ENCODE measurements at places on chromosomes 12 and 14. TPM values are rescaled to one million over a fixed set of nuclear protein-coding genes. Genes with fewer than 3 reads are reported as not detected.

DNA sequence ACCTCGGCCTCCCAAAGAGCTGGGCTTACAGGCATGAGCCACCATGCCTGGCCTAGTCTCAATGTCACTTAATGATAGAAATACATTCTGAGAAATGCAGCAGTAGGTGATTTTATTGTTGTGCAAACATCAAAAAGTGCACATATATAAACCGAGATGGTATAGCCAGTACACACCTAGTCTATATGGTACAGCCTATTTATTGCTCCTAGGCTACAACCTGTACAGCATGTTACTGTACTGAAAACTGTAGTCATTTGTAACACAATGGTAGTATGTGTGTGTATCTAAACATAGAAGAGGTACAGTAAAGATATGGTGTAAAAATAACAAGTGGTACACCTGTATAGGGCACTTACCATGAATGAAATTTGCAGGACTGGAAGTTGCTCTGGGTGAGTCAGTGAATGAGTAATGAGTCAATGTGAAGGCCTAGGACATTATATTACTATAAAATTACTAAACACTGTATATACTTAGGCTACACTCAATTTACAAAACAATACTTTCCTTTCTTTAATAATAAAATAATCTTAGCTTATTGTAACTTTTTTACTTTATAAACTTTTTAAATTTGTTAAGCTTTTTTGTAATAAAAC is 166.7 kb upstream of the SYT1 start:
- no peaks in the 10 kb centered on the region for H3K4me1 ChIP-seq
- no peak for DNase-seq
- H3K27me3 ChIP-seq = no peaks in the 10 kb centered on the region
- H3K36me3 ChIP-seq = no peaks in the 10 kb centered on the region
- no peak overlapping the region for H3K4me3 ChIP-seq
- no peak overlapping the region for H3K27ac ChIP-seq

- H3K4me1 ChIP-seq = peaks cover 24% of the 10 kb centered on the region
- no peak overlapping the region for H3K27ac ChIP-seq
- no peak overlapping the region for H3K4me3 ChIP-seq
- no peaks in the 10 kb centered on the region for H3K27me3 ChIP-seq
These were observed 72.9 kb downstream of the PPP2R5C start for GRCh38 chr14:101834397-101834796.

DNA sequence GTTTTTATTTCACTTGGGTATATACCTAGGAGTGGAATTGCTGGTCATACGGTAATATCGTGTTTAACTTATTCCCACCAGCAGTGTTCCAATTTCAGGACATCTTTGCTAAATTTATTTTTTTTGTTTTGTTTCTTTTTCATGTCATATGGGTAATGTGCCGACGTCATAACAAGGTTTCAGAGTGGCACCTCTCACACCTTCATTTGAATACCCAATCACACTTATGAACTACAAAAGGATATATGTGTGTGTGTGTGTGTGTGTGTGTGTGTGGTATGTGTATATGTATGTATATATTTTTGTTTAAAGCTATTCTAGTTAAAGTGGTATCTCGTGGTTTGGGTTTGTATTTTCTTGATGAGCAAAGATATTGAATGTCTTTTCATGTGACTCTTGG is 12.1 kb downstream of the TRAF3 start:
- no peaks in the 10 kb centered on the region for H3K27me3 ChIP-seq
- no peak for DNase-seq
- no peak overlapping the region for H3K4me3 ChIP-seq
- no peaks in the 10 kb centered on the region for H3K4me1 ChIP-seq
- no peak overlapping the region for H3K27ac ChIP-seq

DNA sequence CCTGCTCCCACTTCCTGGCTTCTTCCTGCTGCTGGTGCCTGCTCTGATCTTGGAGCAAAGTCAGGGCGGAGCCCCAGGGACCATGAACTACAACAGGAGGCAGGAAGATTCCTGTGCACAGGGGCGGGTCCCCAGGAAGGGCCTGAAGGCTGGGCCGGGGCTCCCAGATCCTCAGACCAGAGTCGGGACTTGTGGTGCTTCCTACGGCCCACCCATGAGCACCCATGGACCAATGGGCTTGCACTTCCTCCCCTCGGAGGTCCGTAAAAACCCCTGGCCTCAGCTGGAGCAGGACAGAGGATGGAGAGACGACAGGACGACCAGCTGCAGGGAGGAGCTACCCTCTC is 1287.1 kb downstream of the TMEM121 start:
- H3K36me3 ChIP-seq = no peaks in the 10 kb centered on the region
- H3K27ac ChIP-seq = no peak overlapping the region
- H3K4me1 ChIP-seq = no peaks in the 10 kb centered on the region

GRCh38 chr14:60658211-60658690 is 9.0 kb upstream of the SIX1 start:
- H3K4me3 ChIP-seq = peak overlapping the region; percentile 66
- H3K27me3 ChIP-seq = peaks cover 98% of the 10 kb centered on the region
- DNase-seq = no peak
- no peaks in the 10 kb centered on the region for H3K36me3 ChIP-seq

- no peaks in the 10 kb centered on the region for H3K27me3 ChIP-seq
- no peak for DNase-seq
- H3K4me3 ChIP-seq = no peak overlapping the region
- peak overlapping the region; percentile 8 for H3K27ac ChIP-seq
- peaks cover 16% of the 10 kb centered on the region for H3K4me1 ChIP-seq
- H3K36me3 ChIP-seq = no peaks in the 10 kb centered on the region
These were observed 64.5 kb upstream of the STK38L start for GRCh38 chr12:27179400-27180214.

DNA sequence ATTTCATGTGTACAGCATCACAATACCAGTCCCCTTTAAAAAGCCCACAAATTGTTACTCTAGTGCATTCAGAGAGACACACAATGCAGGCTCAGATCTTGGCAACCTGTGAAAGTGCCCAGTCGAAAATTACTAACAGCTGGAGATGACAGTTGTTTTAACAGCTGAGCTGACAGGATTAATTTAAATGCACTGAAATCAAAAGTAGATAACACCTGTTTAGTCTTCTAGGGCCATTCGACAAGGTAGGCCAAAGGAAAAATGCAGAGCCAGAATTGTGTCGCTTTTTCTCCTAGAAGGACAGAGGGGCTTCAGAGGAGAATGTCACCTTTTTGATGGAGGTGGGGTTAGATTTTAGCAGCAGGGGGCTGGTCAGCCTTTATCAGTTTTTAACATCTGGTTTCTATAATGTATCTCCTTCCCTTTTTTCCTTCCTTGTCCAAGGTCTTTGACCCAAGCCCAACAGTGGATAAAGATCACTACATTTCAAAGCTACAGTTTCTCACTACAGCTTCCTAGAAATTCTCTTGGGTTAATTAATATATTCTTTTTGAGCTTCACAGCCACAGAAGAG is 139.1 kb downstream of the SOX5 start:
- H3K4me3 ChIP-seq = no peak overlapping the region
- no peaks in the 10 kb centered on the region for H3K27me3 ChIP-seq
- no peak overlapping the region for H3K27ac ChIP-seq
- DNase-seq = no peak
- H3K4me1 ChIP-seq = no peaks in the 10 kb centered on the region

GRCh38 chr12:48286665-48287064 is 64.1 kb downstream of the ZNF641 start:
- H3K4me3 ChIP-seq = no peak overlapping the region
- H3K36me3 ChIP-seq = no peaks in the 10 kb centered on the region
- no peak overlapping the region for H3K27ac ChIP-seq

GRCh38 chr14:86521843-86522242 is 991.9 kb downstream of the FLRT2 start:
- DNase-seq = no peak
- H3K27me3 ChIP-seq = no peaks in the 10 kb centered on the region
- no peaks in the 10 kb centered on the region for H3K4me1 ChIP-seq
- no peak overlapping the region for H3K27ac ChIP-seq
- H3K4me3 ChIP-seq = no peak overlapping the region

GRCh38 chr14:105131241-105131640 is 37.3 kb downstream of the JAG2 start:
- no peaks in the 10 kb centered on the region for H3K36me3 ChIP-seq
- no peak for DNase-seq
- H3K27ac ChIP-seq = no peak overlapping the region
- no peaks in the 10 kb centered on the region for H3K4me1 ChIP-seq

DNA sequence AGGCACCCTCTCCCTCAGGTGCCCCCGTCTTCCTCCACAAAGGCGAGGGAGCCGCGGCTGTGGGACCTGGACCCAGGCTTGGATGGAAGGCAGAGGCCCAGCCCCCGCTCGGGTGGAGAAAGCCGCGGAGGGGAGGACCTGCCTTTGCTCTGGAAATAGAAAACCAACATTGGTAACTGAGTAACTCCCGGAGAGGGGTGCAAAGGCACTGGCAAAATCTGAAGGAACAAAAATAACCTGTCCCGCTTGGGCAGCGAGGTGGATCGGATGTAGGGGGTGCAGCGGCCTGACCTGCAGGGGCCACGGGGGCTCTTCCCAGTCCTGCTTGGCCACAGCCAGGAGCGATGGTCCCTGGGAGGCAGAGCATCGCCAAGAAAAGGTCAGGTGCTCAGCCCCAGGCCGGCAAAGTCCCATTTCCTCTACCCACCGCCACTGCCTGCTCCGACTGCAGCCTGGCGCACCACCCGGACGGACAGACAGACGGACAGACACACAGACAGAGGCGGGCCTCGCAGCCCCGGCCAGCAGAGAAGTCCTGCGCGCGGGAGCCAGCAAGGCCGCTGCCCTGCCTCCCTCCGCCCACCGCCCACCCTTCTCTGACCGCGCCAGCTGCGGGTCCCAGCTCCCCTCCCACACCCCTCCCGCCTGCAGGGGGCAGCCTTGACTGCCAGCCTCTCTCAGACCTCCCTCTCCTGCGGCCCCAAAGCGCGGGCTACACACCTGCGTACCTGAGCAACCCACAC is 21.4 kb upstream of the TMEM106C start:
- H3K4me3 ChIP-seq = no peak overlapping the region
- no peak overlapping the region for H3K27ac ChIP-seq
- no peak for DNase-seq
- H3K27me3 ChIP-seq = peaks cover 8% of the 10 kb centered on the region
- peaks cover 27% of the 10 kb centered on the region for H3K4me1 ChIP-seq

GRCh38 chr12:123038966-123039365 is 58.5 kb downstream of the ARL6IP4 start:
- H3K4me1 ChIP-seq = peaks cover 6% of the 10 kb centered on the region
- DNase-seq = no peak
- H3K36me3 ChIP-seq = no peaks in the 10 kb centered on the region
- H3K27me3 ChIP-seq = no peaks in the 10 kb centered on the region
- H3K27ac ChIP-seq = no peak overlapping the region

- no peak overlapping the region for H3K27ac ChIP-seq
- no peaks in the 10 kb centered on the region for H3K27me3 ChIP-seq
- H3K36me3 ChIP-seq = peaks cover 15% of the 10 kb centered on the region
- H3K4me1 ChIP-seq = peaks cover 54% of the 10 kb centered on the region
- H3K4me3 ChIP-seq = no peak overlapping the region
These were observed 13.8 kb upstream of the NEK9 start for GRCh38 chr14:75140620-75141019.

- H3K36me3 ChIP-seq = no peaks in the 10 kb centered on the region
- no peak overlapping the region for H3K27ac ChIP-seq
- DNase-seq = no peak
- peaks cover 16% of the 10 kb centered on the region for H3K27me3 ChIP-seq
- H3K4me3 ChIP-seq = no peak overlapping the region
These were observed 47.9 kb downstream of the NEUROD4 start for GRCh38 chr12:55067701-55068100.

DNA sequence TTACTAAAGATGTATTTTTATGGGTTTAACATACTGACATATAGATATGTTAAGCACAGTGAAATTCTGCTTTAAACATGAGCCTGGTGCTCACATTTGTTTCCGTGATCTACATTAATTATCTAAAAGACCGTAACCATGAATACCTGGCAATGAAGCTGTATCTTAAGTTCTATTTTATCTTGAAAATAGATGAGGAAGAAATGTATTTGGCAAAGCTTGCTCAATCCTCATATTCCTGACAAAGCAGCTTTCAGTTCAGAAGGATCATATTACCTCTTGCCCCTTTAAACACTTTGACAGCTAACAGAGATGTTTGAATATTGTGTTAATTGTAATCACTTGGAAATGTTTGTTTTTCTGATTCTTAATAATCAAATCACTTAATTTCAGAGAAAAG is 9.8 kb downstream of the EPYC start:
- H3K4me1 ChIP-seq = peaks cover 3% of the 10 kb centered on the region
- no peak overlapping the region for H3K4me3 ChIP-seq
- DNase-seq = no peak
- no peaks in the 10 kb centered on the region for H3K36me3 ChIP-seq
- H3K27ac ChIP-seq = no peak overlapping the region
- H3K27me3 ChIP-seq = no peaks in the 10 kb centered on the region

DNA sequence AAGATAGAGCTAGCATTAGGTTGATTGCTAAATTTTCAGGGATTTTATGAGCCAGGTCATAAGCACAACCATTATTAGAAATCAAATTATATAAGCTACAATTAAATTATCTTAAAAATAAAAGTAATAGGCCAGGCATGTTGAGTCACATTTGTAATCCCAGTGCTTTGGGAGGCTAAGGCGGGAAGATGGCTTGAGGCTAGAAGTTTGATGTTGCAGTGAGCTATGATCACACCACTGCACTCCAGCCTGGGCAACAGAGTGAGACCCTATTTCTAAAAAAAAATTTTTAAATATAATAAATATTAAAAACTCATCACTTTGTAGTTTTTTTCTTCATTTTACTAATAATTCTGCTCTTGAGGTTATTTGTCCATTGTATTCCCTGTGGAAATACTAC is 1.9 kb upstream of the LIMA1 start:
- H3K27me3 ChIP-seq = no peaks in the 10 kb centered on the region
- DNase-seq = no peak
- H3K4me1 ChIP-seq = peaks cover 34% of the 10 kb centered on the region
- H3K4me3 ChIP-seq = no peak overlapping the region

DNA sequence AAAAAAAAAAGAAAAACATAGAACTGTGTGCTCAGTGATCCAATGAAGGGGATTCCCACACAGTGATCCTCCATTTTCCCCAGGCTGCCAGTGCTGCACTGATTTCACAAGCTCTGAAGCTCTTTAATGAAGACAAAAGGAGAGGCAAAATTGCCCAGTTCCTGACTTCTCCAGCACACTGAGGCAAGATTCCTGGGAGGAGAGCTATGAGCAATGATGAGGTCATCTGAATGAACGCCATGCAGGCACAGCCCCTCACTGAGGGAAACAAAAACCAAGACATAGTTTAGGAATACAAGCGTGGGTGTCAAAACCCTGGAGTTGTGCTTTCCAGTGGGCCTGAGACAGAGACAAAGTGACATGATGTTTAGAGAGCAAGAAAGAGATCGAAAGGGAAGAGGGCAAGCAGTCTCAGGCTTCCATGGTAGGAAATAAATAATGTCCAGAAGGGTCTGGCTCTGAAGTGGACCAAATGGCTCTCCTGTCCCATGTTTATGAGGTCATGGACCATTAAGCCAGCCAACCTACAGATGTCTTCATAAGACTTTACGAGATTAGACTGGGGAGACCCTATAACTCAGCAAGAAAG is 40.9 kb upstream of the SMUG1 start:
- H3K36me3 ChIP-seq = no peaks in the 10 kb centered on the region
- no peaks in the 10 kb centered on the region for H3K27me3 ChIP-seq
- H3K4me3 ChIP-seq = no peak overlapping the region
- H3K27ac ChIP-seq = peak overlapping the region; percentile 61

Gene TESPA1
- total RNA-seq = not detected

Gene SLC2A14
- total RNA-seq = 0.59 TPM

Gene OAS2
- total RNA-seq = 3.9 TPM

Gene CREBL2
- total RNA-seq = 31.0 TPM

Measured in suprapubic skin (tissue), 4 donors.